ENCODE measurements at places on chromosomes 6 and 20.
A peak's percentile ranks its signal among the peaks of the same experiment; 100 is the strongest.

GRCh38 chr6:54864272-54864671 lies 17.7 kb downstream of the FAM83B start:
- no peak for DNase-seq

- DNase-seq: no peak
Measured at GRCh38 chr20:10611357-10611756, 62.4 kb downstream of the JAG1 start.

- no peak for DNase-seq
Measured at GRCh38 chr6:111750153-111750552, 123.1 kb downstream of the FYN start.

GRCh38 chr6:81890846-81891245 lies 138.4 kb upstream of the TENT5A start:
- no peak for DNase-seq

GRCh38 chr6:30895343-30895742 lies 11.0 kb downstream of the DDR1 start:
- no peak for DNase-seq

DNA sequence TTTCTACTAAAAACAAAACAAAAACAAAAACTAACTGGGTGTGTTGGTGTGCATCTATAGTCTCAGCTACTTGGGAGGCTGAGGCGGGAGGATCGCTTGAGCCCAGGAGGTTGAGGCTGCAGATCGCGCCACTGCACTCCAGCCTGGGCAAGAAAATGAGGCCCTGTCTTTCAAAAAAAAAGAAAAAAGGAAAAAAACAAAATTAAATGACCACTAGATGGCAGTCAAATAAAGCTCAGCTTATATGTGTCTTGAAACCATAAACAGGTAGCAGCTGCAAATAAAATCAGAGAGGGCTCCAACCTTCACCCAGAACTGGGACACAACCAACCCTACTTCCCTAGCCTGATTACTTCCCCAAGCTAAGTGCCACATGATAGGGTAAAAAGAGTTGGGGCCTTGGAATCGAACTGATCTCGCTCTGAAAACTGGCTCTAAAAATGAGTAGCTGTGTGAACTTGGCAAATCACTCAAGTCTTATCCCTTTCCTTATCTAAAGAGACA lies 67.1 kb upstream of the ADGRF4 start:
- DNase-seq: no peak

- no peak for DNase-seq
Measured at GRCh38 chr6:157537556-157537955, 156.6 kb downstream of the ZDHHC14 start.

- peak; percentile 28 for DNase-seq
Measured at GRCh38 chr20:53872561-53873229, 197.7 kb downstream of the BCAS1 start.

DNA sequence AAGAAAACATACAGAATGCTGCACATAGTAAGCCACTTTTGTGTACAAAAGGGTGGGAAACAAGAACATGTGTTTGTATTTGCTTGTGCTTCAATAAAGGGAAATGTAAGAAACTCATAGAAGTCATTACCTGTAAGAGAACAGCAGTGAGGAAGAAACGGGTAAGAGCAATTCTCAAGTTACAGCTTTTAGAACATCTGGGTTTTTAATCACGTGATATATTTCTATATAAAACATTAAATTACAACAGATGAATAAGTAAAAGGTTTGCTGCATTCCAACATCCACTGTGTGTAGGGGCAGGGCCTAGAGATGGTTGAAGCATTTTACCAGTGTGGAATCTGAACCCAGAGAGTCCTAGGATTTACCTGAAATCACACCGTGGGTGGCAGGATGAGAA lies 36.6 kb upstream of the FAM50B start:
- DNase-seq: no peak

DNA sequence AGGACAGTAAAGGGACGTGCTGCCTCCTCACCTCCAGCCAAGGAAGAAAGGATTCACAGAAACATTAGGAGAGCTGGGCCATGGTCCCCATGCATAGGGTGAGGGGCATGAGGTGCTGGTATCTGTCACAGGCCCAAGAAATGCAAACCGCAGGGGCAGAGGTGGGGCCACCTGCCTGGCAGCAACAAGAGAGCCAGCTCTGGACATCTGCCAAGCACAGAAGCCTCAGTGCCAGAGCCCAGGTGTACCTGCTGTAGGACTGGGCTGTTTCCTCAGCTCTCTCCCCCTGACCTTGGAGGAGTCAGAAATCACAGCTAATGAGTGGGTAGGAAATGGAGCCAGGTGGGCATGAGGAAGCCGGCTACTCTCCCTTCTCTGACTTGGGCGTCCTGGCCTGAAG lies 45.3 kb downstream of the SLC2A12 start:
- no peak for DNase-seq

DNA sequence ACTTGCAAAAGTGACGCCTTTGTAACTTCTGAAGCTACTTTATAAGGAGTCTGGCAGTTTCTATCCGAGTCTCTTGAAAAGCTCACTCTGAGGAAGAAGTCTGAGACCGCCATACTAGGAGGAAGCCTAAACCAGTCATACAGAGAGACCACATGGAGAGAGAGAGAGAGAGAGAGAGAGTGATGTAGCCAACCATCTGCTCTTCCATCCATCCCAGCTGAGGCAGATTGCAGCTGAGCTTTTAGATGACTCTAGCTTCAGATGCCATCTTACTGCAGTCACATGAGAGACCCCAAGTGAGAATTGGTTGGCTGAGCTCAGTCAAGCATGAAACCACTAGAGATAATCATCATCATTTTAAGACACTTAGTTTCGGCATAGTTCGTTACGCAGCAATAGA lies 15.0 kb upstream of the DTNBP1 start:
- no peak for DNase-seq

DNA sequence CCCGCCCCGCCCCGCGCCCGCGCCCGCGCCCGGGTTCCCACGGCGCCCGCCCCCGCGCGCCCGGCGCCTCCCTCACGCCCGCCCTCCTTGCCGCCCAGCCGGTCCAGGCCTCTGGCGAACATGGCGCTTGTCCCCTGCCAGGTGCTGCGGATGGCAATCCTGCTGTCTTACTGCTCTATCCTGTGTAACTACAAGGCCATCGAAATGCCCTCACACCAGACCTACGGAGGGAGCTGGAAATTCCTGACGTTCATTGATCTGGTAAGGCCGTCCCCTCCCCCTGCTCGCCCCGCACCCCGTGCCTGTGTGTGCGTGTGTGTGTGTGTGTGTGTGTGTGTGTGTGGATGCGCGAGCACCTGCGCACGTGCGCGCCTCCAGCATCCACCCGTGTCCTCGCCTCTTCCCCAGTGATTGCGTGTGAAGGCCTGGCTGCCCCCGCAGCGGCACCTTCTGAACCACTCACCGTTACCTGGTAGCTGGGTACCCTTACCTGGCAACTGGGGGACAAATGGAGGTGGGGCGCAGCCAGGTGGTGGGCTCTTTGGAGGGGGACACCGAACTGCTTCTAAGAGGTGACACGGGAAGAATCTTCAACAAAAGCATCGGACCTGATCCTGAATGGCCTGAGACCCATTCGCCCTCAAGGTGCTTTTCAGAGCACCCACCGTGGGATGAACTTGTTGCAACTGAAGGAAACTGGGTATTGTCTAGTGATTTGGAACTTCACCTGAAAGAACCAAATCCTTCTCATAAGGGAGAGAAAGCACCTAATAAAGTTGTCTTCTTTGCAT lies at the start of gene AIG1:
Gene AIG1, plus strand, starts transcription at position 84 of the 791 bp plus-strand sequence. Its CDS starts 37 bp downstream, at position 121.
- no peak for DNase-seq

DNA sequence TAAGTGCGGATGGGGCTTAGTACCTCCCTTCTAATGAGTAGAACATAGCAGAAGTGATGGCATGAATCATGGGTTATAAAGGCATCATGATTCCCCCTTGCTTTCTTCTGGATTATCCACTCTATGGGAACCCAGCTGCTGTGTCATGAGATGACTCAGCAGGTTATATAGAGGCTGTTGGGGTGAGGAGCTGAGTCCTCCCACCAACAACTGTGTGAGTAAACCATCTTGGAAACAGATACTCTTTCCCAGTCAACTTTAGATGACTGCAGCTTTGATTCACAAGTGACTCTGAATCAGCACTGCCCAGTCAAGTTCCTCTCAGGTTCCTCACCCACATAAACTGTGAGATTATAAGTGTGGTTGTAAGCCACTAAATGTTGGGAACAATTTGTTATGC lies 46.3 kb downstream of the FAM83B start:
- no peak for DNase-seq

DNA sequence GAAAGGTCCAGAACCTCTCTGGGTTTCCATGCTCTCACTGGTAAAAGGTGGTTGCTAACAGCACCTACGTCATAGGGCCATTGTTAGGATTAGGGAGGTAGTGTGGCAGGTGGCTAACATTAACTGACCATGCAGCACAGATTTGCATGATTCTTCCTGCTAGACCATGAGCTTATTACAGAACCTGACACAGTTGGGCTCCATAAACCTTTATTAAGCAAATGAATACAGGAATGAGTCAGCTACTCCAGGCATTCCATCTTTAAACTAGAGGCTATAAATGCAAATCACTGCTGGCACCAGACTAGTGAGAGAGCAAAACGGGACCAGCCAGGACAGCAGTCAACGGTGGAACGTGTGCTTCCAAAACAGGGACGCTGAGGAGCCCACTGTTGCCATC lies 440.1 kb downstream of the PTPRT start:
- no peak for DNase-seq

- DNase-seq: no peak
Measured at GRCh38 chr6:88349511-88349910, 183.4 kb upstream of the CNR1 start.

DNA sequence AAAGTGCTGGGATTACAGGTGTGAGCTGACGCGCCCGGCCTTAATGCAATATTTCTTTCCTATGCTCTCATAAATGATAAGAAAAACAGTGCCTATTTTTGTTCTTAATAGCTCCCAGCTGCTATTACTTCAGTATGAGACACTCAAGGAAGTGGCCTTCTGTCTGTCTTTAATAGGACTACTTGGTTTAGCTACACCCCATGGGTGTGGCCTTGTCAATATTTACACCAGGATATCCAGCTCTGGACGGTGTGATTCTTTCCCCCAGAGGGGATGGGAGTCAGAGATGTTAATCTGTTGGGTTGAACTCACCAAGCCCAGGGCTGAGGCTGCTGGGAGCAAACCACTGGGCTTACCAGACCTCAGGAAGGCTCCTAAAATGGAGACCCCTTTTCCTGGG lies 134.2 kb downstream of the CEP57L1 start:
- DNase-seq: no peak

- DNase-seq: no peak
Measured at GRCh38 chr6:86535100-86535499, 402.2 kb upstream of the HTR1E start.

GRCh38 chr20:63345328-63346100 lies 15.6 kb downstream of the CHRNA4 start:
- no peak for DNase-seq

- no peak for DNase-seq
Measured at GRCh38 chr20:41181567-41181966, 44.2 kb downstream of the PLCG1 start.

- DNase-seq: no peak
Measured at GRCh38 chr6:7142918-7143475, 35.2 kb downstream of the RREB1 start.

- DNase-seq: no peak
Measured at GRCh38 chr6:137938770-137939379, 71.8 kb downstream of the TNFAIP3 start.

DNA sequence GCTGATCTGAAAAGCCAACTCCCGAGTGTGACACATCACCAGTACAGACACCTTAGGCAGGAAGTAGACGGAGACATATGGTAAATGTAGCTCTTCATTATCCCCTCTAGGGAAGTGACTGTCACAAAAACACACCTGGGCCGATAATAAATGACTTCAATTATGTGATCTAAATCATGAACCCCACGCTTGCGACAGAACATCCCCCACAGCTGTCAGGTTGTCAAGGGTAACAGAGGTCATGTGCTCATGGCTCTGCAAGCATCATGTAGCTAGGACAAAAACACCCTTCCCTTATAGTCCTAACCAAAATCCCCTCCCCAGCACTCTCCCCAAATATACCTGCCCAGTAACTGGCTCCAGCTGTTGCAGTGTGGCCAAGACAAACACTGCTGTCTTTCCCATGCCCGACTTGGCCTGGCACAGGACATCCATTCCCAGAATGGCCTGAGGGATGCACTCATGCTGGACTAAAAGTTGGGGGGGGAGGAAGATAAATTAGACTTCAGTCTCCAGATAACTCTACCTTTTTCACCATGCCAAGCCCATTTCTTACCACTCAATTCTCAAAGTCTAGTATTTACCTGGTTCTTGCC lies 2.9 kb downstream of the DDX39B start:
- DNase-seq: peak; percentile 48

- DNase-seq: no peak
Measured at GRCh38 chr6:37871616-37872372, 52.3 kb downstream of the ZFAND3 start.

- no peak for DNase-seq
Measured at GRCh38 chr6:92196325-92196724, 1223.0 kb downstream of the EPHA7 start.

DNA sequence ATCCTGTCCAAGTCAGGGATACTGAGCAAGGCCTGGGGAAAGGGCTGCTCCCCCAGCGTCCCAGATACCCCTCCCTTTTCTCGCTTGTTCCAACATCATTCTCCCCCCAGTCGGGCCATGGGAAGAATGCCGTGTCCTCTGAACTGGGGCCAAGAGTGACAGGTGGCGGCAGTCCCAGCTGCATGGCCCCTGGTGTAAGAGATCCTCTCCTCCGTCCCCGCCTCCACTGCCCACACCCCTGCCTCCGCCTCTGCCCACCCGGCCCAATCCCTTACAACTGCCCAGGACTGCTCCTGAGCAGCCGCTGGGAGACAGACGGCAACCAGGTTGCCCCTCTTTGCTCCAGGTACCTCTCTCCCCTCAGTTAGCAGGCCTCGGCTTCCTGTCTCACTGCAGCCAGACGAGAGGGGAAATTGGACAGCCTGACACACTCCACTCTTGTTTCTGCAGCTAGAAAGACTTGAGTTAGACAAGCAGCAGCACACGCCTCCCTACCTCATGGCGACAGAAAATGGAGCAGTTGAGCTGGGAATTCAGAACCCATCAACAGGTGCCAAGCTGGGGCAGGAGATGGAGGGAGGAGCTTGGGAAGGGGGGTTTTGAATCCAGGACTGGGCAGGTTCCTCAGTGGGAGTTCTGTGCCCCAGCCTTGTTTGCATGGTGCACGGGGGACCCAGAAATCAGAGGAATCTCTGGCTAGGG lies at the start of gene MYLK2:
Gene MYLK2, plus strand, starts transcription at position 274 of the 702 bp plus-strand sequence. Its CDS starts 225 bp downstream, at position 499.
- DNase-seq: no peak

DNA sequence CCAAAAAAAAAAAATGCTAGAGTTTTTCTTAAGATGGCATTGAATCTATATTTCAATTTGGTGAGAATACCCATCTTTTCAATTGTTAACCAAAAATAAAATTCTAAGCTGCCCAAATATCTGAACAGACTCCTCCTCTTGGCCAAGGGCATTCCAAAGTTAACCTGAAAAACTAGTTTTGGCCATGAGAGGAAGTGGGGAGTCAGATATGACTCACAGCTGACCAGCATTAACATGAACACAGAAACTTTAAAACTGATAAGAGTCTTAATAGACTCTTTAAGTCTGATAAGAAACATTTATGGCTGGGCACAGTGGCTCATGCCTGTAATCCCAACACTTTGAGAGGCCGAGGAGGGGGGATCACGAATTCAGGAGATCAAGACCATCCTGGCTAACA lies 171.3 kb downstream of the FAXC start:
- no peak for DNase-seq

- DNase-seq: no peak
Measured at GRCh38 chr20:17966432-17967310, 1.9 kb downstream of the SNX5 start.
